ELF-1 (cell line): ENCODE measurements at places on chromosomes 7 and 10.
A peak's percentile ranks its signal among the peaks of the same experiment; 100 is the strongest.

DNA sequence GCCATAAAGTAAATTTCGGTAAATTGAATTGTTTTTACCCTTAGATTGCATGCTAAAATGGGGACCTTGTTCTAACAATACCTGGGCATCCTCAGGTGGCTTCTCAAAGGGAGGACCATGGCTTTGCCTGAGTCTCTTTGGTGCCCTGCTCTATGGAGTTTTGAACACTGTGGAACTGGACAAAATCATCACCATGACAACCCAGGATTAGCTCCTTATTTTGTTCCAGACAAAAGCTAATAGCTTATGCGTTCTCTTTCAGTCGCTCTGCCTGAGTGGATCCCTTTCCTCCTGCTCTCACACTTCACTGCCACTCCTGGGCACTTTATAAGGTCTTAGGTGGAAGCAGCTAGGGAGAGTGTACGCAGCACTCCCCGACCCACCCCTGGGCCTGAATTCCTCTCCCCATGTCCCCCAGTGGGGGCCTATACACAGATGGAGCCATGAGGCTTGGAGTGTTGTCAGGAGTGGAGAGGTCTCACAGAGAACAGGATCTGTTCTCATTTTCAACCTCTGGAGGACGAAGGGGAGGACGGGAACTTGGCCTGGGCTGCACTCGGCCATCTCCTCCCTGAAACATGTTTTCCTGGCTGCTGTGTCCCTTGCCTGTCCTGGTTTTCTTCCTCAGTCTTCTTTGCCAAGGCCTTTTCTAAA, 19.0 kb downstream of the ADCYAP1R1 start:
- DNase-seq = no peak

- no peak for DNase-seq
Observed at GRCh38 chr10:12838995-12839927, 162.3 kb downstream of the CCDC3 start.

DNA sequence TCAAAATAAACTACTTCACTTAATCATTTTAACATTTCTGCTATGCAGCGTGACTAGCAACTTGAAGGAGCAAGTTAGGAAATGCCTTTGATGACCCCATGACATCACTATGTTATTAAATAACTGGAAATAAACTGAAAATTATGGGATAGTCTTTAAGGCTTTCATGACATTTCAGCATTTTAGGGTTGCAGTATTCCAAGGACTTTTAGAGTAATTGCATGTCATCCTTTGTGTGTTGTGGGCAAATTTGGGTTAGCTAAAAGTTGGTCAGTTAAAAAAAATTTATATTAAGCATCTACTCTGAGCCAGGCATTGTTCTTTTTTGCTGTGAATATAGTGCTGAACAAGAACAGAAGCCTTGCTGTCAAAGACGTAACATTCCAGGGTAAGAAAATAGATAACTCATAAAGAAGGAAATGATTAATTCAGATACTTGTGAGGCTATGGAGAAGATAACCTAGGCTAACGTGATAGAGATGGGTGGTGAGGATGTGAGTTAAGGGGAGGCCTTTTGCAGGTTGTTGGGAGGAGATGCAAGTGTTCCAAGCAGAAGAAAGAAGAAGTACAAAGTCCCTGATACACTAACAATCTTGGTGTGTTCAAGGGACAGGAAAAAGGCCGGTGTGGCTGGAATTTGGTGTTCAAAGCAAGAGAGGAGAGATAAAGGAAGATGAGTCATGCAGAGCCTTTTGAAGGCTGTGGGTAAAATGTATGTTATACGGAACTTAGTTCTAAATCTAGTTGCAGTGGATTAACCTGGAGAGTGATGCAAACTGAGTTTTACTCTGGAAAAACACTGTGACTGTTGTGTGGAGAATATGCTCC, 610.2 kb downstream of the AUTS2 start:
- peak; percentile 20 for DNase-seq

GRCh38 chr7:4067476-4067760, 614.7 kb upstream of the FOXK1 start:
- no peak for DNase-seq

DNA sequence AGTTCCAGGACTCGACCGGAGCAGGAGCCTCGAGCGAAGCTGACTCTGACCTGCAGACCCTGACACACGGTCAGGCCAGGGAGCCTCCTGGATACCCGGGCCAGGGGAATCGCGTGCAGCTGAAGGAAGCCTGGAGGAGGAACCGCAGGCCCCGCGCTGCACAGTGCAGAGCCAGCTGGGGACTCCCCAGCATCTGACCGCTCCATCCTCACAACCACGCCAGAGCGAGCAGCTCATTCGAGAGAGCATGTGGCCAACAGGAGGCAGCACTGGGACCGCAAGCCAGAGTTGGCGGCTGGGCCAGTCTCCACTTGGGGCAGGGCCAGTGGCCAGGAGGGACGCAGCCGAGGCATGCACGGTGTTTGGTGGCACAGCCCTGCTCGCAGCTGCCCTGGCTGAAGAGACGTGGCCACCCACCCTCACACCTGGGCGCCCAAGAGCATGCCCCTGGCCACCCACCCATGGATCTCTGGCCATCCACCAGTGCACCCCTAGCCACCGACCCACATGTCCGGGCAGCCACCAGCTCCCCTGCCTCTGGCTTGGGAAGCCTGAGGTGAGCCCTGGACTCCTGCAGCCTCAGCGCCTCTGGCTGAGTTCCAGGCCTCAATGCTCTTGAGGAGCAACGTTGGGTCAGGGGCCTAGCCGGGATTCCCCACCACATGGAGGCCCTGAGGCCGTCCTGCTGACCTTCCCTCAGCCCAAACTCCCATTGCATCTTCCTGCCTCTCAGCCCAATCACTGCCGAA, 213.9 kb downstream of the ELFN1 start:
- peak; percentile 38 for DNase-seq
